Thoracic aorta (tissue), 2 donors: ENCODE measurements at places on chromosomes 16 and 17. TPM values are rescaled to one million over a fixed set of nuclear protein-coding genes. Genes with fewer than 3 reads are reported as not detected.

DNA sequence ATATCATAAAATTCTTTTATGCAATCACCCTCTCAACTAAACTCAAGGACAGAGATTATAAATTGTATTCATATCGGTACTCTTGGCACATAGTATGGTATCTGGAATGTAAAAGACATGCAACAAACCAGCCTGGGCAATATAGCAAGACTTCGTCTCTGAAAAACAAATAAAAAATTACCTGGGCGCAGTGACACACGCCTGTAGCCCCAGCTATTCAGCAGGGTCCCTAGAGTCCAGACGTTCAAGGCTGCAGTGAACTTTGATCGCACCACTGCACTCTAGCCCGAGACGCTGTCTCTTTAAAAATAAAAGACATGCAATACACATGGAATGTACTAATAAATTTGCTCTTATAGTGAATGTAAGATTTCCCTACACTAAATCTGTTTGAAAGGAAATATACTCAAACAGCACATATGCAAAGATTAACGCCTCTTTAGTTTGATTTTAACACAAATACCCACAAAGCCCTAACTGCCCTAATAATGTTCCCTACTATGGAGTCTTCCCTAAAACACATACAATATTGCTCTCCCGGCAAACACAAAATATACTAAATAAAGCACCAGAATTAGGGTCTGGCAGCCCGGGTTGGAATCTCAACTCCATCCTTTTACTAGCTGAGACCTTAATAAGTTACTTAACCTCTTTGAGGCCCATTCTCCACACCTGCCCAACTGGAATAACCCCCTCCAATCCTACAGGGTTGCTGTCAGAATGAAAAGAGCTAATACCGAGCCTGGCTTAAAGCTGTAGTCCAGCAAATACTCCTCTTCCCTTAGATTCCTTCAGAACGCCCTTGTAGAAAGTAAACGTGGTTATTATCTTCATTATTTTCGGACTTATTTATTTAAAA, 1.2 kb downstream of the ABCA5 start:
- no peak for DNase-seq

DNA sequence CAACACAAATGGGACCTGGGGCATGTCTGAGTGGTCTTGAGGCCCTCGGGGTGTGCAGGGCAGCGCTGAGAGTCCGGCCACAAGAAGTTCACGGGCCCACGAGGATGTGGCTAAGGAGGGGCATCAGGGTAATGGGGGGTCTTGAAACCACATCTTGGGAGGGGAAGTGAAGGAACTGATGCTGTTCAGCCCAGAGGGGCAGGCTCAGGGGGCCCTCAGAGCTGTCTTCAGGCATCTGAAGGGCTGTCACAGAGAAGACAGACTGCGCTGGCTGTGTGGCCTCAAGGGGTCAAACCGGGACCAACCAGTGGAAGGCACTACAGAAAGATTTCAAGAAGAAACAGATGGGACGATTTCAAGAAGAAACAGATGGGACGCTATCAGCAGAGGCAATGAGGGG, 45.1 kb downstream of the ZNF423 start:
- DNase-seq, result no peak

GRCh38 chr17:15106540-15106939, 158.6 kb downstream of the PMP22 start:
- no peak for DNase-seq

MYH2 gene
- total RNA-seq, result 0.28 TPM

WNT9B gene
- not detected for total RNA-seq

- DNase-seq, result no peak
Measured at GRCh38 chr16:82229800-82230619, 60.0 kb upstream of the MPHOSPH6 start.

DNA sequence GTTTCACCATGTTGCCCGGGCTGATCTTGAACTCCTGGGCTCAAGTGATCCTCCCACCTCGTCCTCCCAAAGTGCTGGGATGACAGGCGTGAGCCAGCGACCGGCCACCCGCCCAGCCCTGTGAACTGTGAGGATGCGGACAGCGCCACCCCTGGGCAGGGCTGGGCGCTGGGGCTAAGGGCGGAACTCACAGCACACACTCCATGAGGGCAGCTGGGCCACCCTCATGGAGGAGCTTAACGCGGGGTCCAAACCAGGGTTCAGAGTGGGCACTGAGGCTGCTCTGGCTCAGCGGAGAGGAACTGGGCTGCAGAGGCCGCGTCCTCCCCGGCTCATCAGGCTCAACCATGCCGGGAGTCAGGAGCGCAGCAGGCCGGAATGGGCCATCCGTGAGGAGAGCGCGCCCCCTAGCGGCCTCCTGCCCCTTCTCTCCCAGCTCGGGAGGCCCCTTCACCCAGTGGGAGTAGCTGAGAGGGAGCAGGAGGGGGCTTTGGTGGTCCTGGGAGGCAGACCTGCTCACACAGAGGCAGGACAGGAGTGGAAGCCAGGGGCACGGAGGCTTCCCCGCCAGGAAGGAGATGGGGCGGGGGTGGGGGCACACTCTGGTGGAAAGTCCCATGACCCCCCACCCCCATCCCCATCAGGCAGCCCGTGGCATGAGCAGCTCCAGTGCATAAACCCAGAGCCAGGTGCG, 13.8 kb downstream of the CORO7 start:
- DNase-seq, result no peak

- DNase-seq, result peak; percentile 52
Measured at GRCh38 chr17:12637015-12637414, 28.7 kb upstream of the MYOCD start.

- DNase-seq, result no peak
Measured at GRCh38 chr17:71919896-71920295, 200.9 kb upstream of the SOX9 start.

PRMT7 gene
- total RNA-seq, result 46.6 TPM

GRCh38 chr17:16994631-16995030, 22.7 kb upstream of the TNFRSF13B start:
- DNase-seq, result no peak

DNA sequence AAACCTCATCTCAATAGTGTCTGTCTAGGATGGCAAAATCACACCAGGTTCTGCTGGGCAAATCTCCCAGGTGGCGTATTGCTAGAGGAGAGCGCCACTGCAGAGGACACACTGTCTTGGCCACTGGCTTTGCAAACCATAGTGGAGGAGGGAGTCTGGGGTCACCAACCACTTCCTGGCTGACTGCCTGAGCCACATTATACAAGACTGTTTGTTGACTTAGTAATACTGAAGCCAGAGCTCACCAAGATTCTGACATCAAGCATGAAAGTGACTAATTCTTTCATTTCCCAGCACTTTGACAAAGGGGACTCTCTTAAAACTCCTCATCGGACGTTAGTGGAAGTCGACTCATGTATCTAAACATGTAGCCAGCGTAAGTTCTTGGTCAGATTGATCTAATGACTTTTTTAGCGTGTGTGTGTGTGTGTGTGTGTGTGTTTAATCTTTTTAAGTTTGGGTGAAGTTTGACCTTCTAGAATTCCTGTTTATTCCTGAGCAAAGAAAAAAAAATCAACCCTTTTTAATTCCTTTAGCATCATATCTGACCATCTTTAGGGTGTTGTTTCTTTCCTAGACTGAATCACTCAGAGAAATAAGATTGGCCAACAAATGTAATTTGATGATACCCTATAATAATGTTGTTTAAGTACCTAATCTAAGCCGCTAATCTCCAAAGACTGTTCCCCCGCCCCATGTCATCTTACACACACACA, 13.7 kb downstream of the PITPNC1 start:
- no peak for DNase-seq

- DNase-seq, result no peak
Measured at GRCh38 chr17:50635982-50636803, 1.5 kb downstream of the ABCC3 start.

RPA1 gene
- 40.0 TPM for total RNA-seq

- DNase-seq, result no peak
Measured at GRCh38 chr16:14606102-14606501, 24.0 kb downstream of the PARN start.
